ENCODE measurements at places on chromosomes 6 and 20.

DNA sequence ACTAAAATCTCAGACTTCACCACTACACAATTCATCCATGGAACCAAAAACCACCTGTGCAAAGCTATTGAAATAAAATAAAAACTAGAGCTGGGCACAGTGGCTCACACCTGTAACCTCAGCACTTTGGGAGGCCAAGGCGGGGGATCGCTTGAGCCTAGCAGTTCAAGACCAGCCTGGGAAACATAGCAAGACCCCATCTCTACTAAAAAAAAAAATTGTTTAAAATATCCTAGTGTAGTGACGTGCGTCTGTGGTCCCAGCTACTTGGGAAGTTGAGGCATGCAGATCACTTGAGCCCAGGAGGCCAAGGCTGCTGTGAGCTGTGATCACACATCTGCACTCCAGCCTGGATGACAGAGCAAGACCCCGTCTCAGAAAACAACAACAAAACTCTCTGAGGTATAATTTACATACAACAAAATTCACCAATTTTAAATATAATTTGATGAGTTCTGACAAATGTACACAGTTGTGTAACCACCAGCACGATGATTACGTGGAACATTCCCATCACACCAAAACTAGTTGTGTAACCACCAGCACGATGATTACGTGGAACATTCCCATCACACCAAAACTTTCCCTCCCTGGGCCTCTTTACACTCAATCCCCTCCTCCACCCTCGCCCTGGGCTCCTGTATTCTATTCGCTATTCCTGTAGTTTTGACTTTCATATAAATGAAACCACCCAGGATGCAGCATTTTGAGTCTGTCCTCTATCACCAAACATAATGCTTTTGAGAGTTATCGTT lies 107.5 kb downstream of the TAF4 start:
- no peak for DNase-seq

- DNase-seq, result no peak
These were observed 73.3 kb upstream of the CENPW start for GRCh38 chr6:126266664-126267063.

DNA sequence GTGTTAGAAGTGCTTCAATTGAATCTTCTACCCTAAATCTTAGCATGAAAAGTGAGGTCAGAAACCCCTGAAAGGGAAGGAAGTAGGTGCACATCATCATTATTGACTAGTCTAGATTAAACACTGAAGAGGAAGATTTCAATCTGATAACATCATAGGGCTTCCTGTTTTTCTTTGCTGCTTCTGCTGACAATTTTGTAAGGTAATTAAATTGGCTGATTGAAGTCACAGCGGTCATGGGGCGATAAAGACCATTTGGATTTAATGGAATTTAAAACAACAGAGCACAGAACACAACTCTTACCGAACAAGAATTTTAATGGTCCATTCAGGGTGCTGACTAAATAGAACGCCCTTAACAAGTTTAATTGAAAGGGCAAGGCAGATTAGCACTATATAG lies 11.3 kb downstream of the GRIK2 start:
- no peak for DNase-seq

GRCh38 chr20:53621482-53622246 lies 28.0 kb upstream of the ZNF217 start:
- no peak for DNase-seq

DNA sequence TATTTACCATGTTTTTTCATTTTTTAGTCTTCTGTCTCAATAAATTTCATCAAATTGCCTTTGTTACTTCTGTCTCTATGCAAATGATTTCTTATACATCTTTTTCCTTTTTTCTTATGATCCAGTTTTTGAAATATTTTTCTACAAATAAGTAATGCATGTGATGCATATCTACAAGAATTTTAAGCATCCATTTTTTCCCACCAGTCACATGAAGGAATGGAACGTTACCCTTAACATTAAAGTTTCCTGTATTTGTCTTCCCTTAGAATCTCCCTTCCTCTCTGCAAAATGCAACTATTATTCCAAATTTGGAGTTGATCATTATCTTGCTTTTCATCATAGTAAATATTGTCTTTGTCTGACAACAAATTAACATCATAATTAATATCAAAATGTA lies 35.5 kb downstream of the PSMB9 start:
- DNase-seq, result no peak

DNA sequence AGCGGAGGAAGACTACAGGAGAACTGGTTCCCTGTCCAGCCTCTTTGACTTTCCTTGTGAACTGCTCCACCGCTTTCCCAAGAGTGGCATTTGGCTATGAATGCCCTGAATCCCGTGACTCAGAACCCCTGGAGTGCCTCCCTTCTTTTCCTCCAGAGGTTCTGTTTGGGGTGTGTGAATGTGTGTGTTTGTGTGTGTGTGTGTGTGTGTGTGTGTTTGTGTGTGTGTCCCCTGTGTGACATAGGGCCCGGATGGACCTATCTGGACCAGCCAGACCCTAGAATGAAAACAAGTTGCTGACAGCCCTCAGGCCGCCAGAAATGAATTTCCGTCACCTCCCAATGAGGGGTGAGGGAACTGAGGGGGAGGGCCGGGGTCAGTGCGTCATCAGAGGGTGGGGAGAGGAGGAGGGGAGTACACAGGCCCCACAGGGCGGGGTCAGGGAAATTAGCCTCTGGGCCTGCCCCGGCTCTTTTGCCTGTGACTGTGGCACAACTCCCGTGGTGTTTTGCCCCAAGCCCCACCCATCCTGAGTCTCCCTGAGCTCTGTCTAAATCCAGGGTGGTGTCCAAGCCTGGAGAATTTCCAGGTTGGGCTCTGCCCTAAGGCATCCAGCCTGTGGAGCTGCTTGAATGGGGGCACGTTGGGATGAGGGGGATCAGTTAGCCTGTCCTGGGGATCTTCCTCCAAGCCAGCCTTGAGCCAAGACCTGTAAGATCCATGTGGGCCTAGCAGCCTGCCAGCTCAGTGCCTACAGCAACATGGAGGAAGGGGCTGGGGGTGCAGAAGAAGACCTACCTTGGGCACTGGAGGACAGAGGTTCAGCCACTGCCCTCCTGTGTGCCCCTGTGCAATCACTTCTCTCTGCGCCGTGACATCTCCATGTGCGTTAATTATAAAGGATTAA lies 15.2 kb upstream of the MRPS18A start:
- DNase-seq, result no peak

DNA sequence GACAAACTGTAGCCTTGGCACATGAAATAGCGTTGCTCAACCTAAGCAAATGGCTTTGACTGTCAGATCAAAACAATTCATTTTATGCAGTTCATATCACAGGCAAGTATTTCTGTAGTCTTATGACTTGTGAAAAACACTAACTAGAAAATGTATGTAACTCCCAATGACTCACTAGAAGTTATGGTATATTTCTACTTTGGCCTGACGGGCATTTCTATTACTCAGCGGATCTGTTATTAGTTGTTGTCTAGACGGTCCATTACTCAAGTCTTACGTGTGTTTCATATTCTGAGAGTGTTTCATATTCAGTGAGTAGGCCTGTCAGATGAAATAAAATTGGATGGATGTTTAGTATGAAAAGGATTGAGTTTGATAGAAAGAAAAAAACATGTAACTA lies 880.9 kb downstream of the PRIM2 start:
- no peak for DNase-seq

GRCh38 chr6:25473447-25473846 lies 178.6 kb upstream of the SCGN start:
- no peak for DNase-seq

GRCh38 chr6:109117346-109118035 lies 22.2 kb downstream of the CEP57L1 start:
- no peak for DNase-seq

DNA sequence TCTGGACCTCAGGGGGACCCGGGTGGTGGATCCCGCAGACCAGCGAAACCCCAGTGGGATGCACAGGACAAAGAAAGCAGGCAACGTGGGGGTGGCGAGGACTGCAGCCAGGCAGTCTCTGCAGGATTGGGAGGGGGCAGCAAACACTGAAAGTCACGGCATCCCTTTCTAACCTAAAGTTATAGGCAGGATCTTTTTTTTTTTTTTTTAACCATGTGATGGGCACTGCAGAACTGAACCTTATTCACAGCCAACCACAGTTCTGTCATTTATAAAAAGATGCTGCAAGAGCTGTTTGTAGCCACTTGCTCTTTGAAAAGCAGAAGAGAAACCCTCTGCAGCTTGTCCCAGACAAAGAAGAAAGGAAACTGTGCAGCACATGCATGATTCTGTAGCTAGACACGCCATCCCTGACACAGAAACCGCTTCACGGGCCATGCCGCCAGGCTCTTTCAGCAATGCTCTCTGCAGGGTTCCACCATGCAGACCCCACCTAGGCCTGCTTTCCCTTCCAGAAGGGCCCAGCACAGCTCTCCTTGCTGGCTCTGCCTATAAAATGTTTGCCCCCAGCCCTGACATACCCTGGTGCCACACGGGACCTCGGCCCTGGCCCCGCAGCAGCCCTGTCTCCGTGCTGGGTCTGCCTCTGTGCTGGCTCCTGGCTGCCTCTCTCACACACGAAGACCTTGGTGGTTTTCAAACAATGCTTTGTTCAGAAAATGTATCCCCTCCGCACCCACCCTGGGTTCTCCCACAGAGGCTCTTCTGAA lies 70.8 kb downstream of the PYGB start:
- DNase-seq, result peak; percentile 62

GRCh38 chr6:106334646-106335448 lies 9.3 kb upstream of the ATG5 start:
- DNase-seq, result peak; percentile 26

DNA sequence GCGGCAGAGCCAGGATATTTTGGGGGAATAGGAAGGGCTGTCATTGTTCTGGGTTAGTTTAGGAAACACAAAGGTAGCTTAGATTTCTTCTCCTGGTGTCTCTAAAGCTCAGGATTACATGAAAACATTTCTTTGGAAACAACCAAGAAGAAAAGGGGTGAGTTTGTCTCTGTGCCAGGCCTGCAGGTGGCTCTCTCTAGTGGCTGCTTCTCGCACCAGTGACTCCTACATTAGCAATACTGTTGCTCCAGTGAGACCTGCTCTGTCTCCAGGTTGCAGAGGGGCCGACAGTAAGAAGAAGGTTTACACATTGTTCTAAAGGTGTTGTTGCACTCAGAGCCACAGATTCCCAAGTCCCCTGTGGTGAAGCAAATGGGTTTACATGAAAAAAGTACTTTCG lies 104.6 kb upstream of the GLP1R start:
- no peak for DNase-seq

DNA sequence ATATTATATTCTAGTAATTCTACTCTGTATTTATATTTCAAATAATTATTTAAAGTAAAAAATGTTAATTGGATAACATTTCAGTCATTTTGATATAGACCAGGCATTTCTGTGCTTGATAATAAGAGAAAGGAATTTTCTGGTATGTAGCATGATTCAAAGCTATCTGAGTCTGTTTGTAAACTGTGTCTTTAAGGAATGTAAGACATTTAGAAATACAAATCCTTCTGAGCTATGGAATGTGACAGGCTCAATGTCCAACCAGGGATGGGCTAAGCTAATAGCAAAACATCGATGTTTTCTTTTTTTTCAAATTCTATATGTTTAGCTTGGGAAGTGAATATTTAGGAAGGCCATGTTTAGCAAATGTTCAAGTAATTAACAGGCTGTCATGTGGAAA lies 41.5 kb upstream of the FAM83B start:
- DNase-seq, result no peak

DNA sequence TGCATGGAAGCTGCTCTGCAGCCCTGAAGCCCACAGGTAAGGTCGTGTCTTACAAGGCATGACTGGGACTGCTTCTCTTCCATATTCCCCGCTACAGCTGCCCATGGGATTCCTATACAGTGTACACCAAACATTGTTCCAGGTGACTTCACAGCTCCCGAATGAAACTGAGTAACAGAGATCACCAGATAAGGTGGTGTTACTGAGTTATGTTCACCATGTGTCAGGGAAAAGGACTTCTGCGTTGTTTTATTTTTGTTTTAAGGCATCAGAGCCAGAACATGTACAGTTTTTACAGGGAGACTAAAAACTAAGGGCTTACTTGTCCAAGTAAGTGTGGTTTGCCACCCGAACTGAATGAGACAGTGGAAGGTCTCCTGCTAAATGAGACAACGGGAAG lies 138.3 kb downstream of the CD83 start:
- no peak for DNase-seq

DNA sequence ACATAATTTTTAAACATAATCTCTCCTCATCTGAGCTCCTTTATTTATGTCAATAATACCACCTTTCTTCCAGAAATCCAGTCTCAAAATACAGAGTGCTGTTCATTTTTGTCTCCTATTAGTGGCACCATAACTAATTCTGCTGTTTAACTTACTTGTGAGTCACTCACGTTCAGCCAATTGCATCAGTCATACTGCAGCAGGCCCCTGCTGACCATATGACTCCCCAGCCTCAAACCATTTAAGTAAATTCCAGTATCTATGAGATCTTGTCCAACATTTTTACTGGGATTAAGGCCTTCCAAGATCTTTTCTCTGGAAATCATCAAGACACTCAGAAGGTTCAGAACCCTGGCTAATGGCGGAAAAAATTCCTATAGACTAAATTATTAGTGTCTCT lies 982.2 kb upstream of the MAP3K7 start:
- no peak for DNase-seq

- DNase-seq, result peak; percentile 15
These were observed 674 bp downstream of the NRSN1 start for GRCh38 chr6:24126586-24127192.

- no peak for DNase-seq
These were observed 63.5 kb downstream of the JAG1 start for GRCh38 chr20:10610251-10610650.

- no peak for DNase-seq
These were observed 76.9 kb downstream of the CD83 start for GRCh38 chr6:14194483-14194882.

- DNase-seq, result no peak
These were observed 69.8 kb downstream of the RIN2 start for GRCh38 chr20:19827818-19828217.

- DNase-seq, result peak; percentile 49
These were observed 38.0 kb downstream of the PIM1 start for GRCh38 chr6:37207903-37208456.

DNA sequence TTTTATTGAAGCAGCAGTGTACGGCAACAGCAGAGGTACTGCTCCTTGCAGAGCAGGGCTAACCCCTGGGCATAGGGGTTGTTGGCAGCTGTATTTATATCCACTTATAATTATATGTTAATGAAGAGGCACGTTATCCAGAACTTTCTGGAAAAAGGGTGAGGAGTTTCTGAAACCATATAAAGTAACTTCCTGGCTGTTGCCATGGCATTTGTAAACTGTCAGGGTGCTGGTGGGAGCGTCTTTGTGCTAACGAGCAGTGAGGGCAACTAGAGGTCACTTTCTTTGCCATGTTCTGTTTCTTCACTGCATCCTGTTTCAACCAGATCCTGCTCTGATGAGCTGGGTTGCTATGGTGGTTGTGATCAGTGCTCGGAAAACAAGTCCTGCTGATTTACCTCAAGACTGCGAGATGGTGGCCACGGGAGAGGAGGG lies 11.1 kb upstream of the ARFGEF2 start:
- DNase-seq, result no peak

DNA sequence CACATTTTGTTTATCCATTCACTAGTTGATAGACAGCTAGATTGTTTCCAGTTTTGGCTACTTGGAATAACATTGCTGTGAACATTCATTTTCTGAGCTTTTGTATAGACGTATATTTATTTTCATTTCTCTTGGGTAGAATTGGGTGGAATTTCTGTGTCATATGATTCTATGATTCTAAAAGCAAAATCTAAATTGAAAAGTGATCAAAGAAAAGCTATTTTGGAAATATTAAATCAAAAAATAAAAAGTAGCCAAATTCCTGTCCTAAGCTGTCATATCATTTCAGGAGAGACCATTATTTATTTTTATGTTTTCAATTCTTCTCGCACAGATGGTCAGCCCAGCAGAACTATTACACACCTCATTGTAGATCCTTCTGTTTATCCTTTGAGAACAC lies 229.2 kb downstream of the COL12A1 start:
- no peak for DNase-seq

- no peak for DNase-seq
These were observed 429.5 kb upstream of the ARID1B start for GRCh38 chr6:156347656-156348055.

Data from GM18507 (cell line).